Skin of body (tissue), 3 donors: ENCODE measurements at places on chromosomes 2 and 18. TPM values are rescaled to one million over a fixed set of nuclear protein-coding genes. Genes with fewer than 3 reads are reported as not detected.

GRCh38 chr2:116754381-116755101, 1060.0 kb upstream of the DDX18 start:
- DNase-seq: no peak

DNA sequence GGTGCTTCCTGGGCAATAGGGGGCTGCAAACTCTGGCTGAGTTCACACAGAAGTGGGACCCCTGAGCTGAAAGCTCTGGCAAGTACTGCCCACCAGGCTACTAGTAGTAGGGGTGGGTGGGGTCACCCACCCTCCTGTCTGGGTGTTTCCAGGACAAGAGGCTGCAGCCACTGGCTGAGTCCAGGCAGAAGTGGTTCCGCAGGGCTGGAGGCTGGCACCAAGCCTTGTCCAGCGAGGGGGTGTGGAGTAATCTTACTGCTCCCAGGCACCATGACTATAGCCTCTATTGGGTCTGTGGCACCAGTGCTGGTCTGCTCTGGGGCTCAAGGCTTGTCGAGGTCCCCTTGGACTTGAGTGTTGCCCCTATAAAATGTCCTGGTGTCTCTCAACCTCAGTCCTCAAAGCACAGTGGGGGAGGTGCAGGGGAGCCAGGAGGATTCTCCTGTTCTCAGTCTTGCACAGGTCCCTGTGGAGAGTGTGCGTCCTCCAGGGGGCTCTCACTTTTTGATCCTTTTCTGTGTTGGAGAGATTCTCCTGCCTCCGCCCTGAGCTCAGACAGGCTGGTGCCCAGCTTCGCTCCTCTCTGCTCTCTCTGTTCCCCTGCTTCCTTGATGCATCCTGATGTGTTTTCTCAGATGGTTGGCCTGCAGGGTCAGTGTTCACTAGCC, 48.1 kb downstream of the NUP35 start:
- no peak for DNase-seq

GRCh38 chr2:106057206-106057605, 136.9 kb downstream of the UXS1 start:
- DNase-seq: no peak

- DNase-seq: no peak
These were observed 636.3 kb upstream of the ZEB2 start for GRCh38 chr2:145156199-145156598.

DNA sequence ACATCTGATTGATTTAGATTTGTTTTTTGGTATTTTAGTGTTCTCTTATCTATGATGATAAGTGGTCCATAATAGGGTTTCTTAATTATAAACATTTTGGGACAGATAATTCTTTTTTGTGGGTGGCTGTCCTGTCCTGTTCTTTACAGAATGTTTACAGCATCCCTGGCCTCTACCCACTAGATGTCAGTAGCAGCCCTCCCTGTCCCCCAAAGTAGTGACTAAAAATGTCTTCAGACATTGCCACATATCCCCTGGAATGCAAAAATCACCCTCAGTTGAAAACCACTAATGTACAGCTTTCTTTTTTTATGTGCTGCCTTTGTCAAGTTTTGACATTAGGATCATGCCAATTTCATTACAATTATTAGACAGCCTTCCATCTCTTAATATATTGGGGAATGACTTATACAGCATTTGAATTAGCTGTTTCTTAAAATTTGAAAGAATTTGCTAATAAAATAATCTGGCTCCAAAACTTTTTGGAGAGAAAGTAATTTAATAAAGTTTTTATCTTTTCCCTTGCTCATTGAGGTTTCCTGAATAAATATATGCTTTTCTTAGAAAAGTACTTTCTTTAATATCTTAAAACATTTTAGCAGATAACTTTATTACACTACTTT, 19.5 kb downstream of the WIPF1 start:
- DNase-seq: peak; percentile 53

IL1B gene
- 2.4 TPM for total RNA-seq

GKN2 gene
- total RNA-seq: not detected

GRCh38 chr18:49174478-49174877, 223.7 kb upstream of the SMAD7 start:
- peak; percentile 30 for DNase-seq

DNA sequence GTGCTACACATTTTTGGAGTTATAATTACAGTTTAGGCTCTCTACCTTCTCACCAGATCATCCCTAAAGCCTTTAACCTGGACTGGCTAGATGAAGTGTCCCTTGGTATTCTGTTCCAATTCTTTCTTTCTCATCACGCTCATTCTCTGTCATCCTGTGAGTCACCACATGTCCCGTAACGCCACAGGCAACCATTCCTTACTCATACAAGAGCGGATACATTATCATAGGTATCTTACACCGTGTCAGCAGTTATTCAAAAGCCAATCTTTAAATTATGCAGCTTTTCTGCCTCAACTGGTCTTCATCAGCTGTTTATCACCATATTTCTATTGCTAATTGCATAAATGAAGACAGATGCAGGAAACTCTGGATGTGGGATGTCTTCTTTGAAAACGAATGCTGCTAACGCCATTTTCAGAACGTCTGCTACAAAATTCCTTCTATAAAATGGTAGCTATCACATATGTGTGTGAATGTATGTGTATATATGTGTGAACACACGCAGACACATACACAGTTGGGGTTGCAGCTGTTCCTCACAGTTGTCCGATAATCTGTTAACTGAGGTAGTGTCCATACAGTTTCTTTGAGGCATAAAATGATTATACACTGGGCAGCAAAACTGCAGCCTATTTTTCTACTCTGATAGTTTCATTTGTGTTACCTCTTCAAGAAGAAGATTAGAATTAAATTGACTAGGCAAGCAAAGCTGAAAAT, 47.9 kb downstream of the EML6 start:
- no peak for DNase-seq
